NCI-H526 (cell line): ENCODE measurements at places on chromosomes 3 and 15.
A peak's percentile ranks its signal among the peaks of the same experiment; 100 is the strongest.

DNA sequence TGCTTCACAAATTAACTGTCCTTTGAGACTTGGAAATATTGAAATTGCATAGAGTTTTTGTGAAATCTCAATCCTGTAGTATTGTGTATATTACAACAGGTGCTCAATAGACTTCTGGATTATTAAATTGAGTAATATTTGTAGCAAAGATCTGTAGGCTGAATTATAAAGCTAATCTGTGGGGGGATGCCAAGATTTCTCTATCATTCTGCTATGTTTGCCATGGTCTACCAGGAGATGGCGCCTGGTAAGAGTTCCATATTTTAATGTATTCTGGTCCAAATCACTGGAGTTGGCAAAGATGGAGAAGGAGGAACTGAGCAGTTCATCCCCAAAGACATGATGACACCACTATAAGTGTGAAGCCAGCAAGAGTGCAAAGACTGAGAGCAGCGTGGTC lies 340.9 kb upstream of the TPRG1 start:
- DNase-seq: no peak

DNA sequence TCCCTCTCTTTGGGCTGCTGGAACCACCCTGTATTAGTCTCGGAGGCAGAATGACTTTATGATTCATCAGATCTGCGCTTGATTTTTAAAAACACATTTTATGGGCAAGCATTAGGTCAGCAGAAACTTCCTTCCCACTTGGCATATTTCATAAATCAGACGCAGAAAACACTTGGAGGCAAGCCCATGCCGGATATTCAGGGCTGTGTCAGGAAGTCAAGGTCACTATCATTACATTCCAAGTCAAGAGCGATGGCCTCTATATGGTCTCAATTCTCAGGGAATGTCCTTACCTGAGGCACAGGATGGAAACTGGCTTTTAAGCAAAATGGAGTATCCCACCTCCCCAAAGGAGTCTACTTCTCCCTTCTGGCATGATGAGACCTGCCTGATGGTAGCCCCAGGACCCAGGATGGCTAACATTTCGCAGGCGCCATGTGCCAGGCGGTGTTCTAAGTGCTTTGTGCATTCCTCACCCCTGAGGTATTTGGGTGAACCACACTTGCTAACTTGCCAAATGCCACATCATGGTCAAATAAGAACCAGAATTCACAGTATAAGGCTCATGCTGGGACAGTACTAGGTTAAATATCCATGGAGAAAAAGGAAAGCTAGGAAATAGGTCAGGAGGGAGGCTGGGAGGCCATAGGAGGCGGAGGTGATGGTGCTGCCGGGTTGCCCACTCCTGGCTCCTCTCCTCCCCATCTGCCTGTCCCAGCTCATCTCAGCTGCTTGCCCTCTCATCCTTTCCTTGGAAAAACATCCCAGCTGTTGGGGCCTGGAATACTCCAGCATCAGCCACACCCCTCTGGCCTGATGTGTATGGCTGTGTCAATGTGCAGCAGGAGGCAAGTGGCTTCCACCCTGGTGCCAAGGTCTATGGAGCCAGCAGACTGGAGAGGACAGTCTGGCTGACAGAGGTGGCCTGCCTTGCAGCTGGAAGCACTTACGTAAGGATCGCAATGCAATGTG lies 18.8 kb downstream of the BCL2L10 start:
- DNase-seq: no peak

DNA sequence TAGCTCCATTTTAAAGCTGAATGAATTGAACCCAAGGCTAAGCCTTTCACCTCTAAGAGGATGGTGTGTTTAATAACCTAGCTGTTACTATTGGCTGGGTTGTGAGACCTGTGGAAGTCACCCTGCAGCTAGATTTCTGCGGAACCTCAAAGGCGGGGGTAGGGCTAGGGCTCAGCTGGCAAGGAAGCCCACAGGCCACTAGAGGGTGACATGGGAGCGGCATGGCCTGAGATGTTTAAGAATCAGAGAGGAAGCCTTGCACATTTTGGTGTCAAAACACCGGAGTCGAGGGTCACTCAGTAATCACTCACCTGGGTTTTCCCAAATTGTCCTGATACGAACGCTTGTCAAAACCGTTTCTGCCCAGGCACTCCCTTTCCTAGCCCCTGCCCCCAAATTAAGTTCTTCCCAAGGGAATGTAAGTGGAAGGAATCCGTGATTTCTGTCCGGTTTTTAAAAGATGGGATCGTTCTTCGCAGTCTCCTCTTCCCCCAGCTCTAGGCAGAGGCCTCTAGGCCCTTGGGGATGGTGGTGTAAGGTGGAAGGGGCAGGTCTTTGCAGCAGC lies 3.8 kb upstream of the ACAD9 start:
- peak; percentile 60 for DNase-seq

DNA sequence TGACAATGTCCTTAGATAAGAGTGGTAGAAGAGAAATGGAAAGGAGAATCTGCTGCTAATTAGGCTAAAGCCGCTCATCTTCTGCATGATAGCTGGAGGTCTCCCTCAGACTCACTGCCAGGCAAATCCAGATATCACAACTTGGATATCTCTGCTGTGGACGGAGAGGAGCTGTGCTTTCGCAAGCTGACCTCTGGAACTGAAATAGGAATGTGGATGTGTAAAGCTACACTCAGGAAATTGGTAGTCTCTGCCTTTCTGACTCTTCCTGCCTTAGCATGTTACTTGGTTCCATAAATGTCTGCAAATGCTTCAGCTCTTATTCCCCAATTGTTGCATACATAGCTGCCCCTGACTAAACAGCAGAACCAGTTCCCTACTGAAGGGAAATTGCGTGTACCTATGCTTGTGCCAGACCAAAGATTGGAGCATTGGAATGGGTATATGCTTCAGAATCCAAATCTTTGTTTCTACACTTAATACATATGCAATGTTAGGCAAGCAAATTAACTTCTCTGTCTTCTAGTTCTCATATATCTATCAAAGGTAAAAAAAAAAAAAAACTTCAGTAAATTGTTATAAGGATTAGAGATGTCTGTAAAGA lies 74.7 kb upstream of the ROBO2 start:
- DNase-seq: no peak

DNA sequence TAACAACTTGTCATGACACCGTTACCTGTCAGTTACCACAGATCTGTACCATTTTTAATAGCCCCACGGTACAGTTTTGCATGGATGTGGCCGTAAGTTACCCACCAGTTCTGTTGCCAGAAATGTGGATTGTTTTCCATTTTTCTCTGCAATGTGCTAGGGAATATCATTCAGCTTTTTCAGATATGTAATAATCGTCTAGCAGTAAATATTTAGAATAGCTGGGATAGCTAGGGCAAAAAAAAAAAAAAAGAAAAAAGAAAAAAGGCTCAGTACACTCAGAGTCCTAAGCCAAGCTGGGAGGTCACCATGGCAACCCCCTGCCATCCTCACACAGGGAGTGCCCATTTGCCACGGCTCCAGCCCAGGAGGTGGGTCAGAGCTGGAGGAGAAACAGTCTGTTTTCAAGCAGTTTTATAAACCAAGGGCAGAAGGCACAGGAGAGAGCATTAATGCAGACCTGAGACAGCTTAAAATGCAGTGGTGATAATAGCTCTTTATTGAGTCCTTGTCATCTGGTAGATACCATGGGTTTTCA lies 25.2 kb downstream of the PAQR5 start:
- DNase-seq: no peak

GRCh38 chr3:98130421-98130820 lies at the start of gene OR5H1:
Gene OR5H1, plus strand, starts transcription at chr3:98130721. Its CDS starts 1,977 bp downstream, at chr3:98132698.
- no peak for DNase-seq

DNA sequence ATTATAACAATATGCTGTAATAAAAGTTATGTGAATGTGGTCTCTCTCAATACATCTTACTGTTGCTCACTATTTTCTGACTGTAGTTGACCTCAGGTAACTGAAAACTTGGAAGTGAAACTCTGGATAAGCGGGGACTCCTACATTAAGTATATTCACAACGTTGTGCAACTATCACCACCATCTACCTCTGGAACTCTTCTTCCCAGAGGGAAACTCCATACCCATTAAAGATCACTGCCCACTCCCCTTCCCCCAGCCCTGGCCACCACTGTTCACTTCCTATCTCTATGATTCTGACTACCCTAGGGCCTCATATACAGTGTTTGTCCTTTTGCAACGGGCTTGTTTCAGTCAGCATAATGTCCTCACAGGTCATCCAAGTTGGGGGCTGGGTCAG lies 20.7 kb downstream of the SLCO3A1 start:
- DNase-seq: no peak

DNA sequence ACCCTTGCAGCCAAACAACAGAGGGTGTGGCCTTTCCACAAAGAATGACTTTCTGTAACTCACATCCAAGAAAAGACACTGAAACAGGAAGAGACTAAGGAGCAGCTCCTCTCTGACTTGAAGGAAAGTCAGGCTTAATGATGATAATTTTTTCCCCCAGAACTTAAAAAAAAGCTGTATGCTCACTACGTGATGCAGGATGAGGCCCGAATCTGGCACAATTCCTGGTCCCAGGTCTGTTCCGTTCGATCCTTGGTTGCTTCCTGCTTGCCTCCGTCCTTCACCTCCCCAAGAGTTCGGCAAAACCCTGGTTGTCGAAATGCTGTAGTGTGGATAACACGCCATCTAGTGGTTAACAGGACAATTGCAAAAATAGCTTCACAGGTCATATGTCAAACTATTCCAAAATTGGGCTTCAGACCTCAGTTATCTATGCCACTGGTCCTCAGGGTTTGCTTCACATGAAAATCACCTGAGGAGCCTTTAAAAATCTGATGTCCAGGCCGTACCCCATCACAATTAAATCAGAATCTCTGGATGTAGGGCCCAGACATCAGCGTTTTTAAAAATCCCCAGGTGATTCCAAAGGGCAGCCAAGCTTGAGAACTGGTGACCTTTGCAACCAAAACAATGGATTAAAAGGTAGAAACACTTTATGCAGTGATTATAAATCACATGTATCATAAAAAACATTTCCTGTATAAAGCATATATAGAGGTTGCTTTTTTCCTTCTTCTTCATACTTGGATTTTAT lies 28.1 kb upstream of the SYNM start:
- DNase-seq: peak; percentile 84

DNA sequence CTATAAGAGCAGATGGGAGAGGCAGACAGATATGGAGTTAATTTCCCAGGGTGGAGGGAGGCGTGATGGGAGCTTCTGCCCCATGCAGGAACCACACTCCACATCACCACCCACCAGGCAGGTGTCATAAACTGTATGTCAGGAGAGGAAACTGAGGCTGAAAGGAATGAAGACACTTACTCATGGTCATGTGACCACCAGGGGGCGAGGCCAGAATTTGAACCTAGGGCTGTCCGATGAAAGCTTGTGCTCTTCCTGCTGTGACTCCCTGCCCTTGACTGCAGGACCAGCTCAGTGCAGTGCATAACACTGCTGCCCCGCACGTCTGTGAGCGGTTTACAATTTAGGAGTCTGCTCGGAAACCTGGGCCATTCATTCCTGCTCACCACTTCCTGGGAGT lies 28.8 kb downstream of the NUP210 start:
- DNase-seq: no peak

GRCh38 chr3:23806534-23807423 lies 1.0 kb downstream of the UBE2E1 start:
- DNase-seq: peak; percentile 69

DNA sequence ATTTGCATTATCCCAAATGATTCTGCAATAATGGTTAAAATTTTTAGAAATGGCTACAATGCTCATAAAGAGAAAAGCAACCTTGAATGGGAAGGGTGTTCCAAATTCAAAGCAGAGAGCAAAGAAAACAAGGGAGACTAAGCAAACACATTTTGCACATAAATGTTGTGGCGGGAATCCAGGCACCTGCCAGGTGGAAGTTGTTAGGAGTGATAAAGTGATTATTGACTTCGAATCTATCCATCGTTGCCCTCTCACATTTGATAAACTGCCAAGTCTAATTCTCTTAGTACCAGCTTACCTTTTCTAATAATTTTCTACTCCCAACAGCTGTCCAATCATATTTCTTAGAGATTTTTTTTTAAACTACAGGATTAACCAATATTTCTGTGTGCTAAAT lies 244.5 kb downstream of the CACNA2D3 start:
- DNase-seq: peak; percentile 18

GRCh38 chr3:34284959-34285826 lies 486.8 kb downstream of the PDCD6IP start:
- no peak for DNase-seq

DNA sequence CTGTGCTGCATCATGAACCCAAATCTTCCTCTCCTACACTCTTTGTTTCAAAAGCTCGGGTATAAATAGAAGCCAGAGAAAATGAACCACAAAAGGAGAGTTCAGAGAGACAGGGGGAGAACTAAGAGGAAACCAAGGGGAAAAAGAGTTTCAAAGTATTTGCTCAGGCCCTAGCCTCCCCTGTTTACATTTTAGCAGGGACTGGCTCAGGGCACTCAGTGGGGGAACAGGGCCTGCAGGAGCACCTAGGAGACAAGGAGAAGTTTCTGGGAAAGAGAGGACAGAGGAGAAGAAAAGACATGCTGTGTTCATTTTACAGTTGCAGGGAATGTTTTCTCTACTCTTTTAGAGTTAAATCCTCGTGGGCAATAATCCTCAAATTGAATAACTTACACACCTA lies 8.5 kb upstream of the IL17RD start:
- DNase-seq: no peak

DNA sequence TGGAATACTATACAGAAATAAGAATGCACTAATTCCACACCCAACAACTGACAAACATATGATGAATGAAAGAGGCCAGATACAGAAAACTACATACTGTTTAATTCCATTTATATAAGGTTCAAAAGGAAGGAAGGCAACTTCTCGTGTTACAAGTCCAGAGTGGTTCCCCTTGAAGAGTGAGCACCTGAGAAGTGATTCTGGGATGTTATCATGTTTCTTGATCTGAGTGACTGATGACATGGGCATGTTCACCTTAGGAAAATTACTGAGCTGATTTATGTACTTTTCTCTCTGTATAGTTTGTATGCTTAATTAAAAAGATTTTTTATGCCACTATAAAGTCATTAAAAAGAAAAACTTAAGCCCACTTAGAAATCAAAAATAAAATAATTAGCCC lies 13.6 kb downstream of the CCDC12 start:
- DNase-seq: no peak

GRCh38 chr3:72143966-72144717 lies 359.2 kb upstream of the PROK2 start:
- no peak for DNase-seq

DNA sequence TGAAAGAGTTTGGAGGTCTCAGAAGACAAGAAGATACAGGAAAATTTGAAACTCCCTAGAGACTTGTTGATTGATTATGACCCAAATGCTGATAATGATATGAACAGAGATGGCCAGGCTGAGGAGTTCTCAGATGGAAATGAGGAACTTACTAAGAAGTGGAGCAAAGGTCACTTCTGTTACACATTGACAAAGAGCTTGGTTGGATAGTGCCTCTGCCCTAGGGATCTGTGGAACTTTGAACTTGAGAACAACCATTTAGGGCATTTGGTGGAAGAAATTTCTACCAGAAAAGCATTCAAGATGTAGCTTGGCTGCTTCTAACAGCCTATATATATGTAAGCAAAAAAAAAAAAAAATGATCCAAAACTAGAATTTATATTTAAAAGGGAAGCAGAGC lies 48.9 kb upstream of the NAALADL2 start:
- DNase-seq: no peak

GRCh38 chr3:63975723-63976122 lies 47.6 kb downstream of the PSMD6 start:
- DNase-seq: no peak
